T-helper 17 cell (primary cell): ENCODE measurements at places on chromosomes 2 and 18. TPM values are rescaled to one million over a fixed set of nuclear protein-coding genes. Genes with fewer than 3 reads are reported as not detected.
A peak's percentile ranks its signal among the peaks of the same experiment; 100 is the strongest.

CFAP53 gene
- total RNA-seq: 0.42 TPM

CHST9 gene
- not detected for total RNA-seq

ZDBF2 gene
- total RNA-seq: 14.0 TPM

GRP gene
- total RNA-seq: not detected

HOXD13 gene
- not detected for total RNA-seq

CRACDL gene
- 0.55 TPM for total RNA-seq

MYOM1 gene
- 0.92 TPM for total RNA-seq

KCNE4 gene
- total RNA-seq: not detected

TRAF3IP1 gene
- total RNA-seq: 9.3 TPM

IL1RL1 gene
- 0.60 TPM for total RNA-seq

HEATR5B gene
- 30.0 TPM for total RNA-seq

- DNase-seq: no peak
Measured at GRCh38 chr2:227545990-227546389, 52.7 kb upstream of the SCYGR2 start.

- DNase-seq: no peak
Measured at GRCh38 chr2:117794668-117795067, 19.8 kb upstream of the DDX18 start.

- no peak for DNase-seq
Measured at GRCh38 chr18:7770908-7771307, 203.8 kb downstream of the PTPRM start.

GRCh38 chr2:54271843-54272627 lies 16.0 kb upstream of the TSPYL6 start:
- no peak for DNase-seq

DNA sequence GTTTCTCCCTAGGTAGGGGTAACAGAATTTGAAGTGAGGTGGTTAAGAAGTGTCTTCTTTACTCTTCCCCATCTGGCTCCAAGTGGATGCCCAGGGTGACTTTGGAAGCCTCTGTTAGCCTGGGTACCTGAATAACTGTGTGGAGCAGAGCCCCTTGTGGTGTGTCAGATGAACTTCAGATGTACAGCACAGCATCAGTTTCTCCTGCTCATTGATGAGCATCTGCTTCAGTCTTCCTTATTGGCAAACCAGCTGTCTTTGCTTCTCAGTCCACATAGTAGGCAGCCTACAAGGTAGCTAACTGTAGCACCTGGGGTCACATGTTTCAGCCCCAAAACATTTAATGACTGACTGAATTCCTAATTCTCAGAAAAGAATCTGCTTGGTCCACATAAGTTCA lies 56.2 kb upstream of the ATP8B1 start:
- no peak for DNase-seq

GRCh38 chr18:77457681-77458080 lies 208.0 kb downstream of the GALR1 start:
- DNase-seq: no peak

GRCh38 chr18:54173980-54174630 lies 50.4 kb downstream of the MBD2 start:
- DNase-seq: no peak

DNA sequence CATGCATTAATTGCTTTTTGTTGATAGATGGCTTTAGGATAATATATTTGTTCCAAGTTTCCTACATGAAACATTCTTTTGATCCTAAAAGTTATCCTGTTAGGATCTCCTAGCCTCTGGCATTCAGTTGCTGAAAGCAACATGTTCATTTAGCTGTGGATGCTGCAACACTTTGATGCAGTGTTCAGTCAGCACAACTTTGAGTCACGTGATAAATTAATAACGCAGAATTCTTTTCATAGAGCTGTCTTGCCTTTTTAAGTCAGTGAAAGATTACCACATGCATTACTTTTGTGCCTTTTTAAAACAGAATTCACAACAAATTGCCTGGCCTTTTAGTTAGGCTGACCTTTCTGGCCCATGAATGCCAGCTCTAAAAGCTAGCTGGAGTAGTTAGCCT lies 1467.9 kb upstream of the ZEB2 start:
- DNase-seq: no peak

DNA sequence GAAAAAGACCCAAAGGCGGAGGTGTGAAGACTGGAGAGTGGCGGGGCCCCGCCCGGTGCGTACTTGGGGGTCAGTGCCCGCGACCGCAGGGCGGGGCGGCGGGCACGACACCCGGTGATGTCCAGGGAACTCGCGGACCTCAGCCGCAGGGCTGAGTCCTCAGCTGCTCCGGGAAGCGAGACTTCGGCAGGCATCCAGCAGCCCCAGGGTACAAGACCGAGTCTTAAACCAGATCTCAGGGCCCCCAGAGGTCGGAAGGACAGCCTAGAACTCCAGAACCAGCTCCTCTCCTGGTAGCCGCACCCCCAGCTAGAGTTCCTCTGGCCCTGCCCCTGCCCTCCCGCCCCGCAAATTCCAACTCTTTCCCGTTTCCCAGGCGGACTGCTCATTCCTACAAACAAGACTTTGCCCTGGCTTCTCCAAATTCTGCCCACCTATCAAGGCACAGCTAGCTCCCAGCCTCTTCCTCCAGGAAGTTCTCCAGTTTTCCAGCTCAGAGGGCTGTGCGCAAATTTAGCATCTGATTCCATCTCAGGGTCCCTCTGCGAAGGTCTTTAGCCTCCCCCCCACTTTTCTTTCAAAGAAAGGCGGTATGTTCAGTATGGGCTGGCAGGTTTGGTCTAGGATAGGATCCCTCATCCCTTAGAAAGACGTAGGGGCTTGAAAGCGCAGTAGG lies 26.0 kb upstream of the NOTO start:
- peak; percentile 23 for DNase-seq

DNA sequence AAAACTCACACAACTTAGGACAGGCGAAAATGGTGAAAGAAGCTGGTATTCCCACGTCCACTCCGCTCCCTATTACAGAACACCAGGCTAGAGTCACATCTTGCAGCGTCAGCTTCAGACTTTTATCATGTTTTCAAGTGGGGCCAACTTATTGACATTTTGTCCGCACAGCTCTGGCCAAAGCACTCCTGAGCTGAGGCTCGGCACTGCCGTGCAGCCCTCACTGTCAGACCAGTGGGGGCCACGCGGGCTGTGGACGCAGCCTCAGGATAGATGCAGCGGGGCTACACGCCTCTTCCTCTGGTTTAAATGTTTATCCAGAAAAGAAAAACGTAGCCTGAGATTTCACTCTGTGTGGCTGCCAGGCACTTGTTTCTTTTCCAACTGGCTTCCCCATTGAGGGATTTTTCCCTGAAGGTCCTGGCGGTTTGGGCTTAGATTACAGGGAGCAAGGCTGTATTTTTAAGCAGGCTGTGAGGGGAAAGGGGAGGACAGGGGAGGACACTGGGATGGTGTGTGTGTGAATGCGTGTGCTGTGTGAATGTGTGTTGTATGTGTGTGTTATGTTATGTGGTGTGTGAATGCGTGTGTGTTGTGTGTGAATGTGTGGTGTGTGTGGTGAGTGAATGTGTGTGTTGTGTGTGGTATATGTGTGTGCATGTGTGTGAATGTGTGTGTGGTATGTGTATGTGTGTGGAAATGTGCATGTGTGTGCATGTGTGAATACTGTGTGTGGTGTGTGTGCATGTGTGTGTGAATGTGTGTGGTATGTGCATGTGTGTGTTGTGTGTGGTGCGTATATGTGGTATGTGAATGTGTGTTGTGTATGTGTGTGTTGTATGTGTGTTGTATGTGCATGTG lies 267.6 kb downstream of the DCDC2C start:
- no peak for DNase-seq

DNA sequence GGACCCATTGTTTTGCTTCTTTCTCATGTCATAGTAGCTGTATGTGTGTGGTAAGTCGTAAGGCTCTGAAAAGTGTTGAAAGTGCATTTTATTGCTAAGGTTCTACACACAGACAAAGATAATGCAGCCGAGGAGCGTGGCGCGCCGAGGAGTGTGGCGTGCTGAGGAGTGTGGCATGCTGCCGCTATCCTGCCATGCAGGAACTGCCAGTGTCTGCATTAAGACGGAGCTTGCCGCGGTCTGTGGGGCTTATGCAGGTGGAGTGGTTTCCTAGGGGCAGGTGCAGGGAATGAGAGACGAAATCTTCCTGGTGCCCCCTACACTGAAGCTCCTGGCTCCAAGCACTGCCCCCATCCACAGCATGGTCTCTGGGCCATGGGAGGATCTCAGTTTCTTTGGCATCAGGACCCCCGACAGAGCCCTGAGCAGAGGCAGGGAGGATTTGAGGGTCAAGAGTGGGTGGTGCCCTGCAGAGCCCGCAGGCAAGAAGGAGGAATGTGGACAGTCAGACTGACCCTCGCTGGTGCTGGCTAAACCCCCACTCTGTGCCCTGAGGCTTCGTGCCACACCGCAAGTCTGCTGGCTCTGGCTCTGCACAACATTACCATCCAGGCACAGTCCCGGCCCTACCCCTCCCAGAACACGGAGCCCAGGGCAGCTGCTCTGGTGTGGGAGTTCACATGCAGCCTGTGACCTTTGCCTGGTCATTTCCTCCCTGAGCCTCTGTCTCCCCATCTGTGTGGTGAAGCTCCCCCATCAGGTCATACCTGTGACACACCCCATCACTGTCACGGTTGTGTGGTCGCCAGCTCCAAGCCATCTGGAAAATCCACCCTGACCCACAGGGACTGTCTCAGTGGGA lies 3.2 kb downstream of the SNED1 start:
- no peak for DNase-seq

DNA sequence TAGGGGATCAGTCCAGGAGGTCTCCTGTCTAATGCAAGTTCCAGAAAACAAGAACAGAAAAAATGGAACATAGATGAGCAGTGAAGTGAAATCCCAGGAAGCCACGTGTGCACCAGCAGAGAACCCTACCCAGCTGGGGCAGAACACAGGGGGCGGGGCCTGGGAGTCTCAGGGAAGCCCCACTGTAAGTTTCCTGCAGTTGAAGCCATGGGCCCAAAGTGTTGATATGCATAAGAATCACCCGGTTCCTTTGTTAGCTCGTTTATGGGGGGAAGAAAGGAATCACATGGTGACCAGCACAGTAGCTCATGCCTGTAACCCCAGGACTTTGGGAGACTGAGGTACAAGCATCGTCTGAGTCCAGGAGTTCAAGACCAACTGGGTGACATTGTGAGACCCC lies 131.3 kb downstream of the INO80D start:
- no peak for DNase-seq

GRCh38 chr2:149219856-149220255 lies 110.5 kb upstream of the LYPD6 start:
- no peak for DNase-seq

- no peak for DNase-seq
Measured at GRCh38 chr2:11227595-11227994, 72.3 kb downstream of the SLC66A3 start.

GRCh38 chr18:75222407-75222806 lies 11.8 kb downstream of the TSHZ1 start:
- no peak for DNase-seq
